ENCODE measurements at places on chromosomes 4 and X.
A peak's percentile ranks its signal among the peaks of the same experiment; 100 is the strongest.

DNA sequence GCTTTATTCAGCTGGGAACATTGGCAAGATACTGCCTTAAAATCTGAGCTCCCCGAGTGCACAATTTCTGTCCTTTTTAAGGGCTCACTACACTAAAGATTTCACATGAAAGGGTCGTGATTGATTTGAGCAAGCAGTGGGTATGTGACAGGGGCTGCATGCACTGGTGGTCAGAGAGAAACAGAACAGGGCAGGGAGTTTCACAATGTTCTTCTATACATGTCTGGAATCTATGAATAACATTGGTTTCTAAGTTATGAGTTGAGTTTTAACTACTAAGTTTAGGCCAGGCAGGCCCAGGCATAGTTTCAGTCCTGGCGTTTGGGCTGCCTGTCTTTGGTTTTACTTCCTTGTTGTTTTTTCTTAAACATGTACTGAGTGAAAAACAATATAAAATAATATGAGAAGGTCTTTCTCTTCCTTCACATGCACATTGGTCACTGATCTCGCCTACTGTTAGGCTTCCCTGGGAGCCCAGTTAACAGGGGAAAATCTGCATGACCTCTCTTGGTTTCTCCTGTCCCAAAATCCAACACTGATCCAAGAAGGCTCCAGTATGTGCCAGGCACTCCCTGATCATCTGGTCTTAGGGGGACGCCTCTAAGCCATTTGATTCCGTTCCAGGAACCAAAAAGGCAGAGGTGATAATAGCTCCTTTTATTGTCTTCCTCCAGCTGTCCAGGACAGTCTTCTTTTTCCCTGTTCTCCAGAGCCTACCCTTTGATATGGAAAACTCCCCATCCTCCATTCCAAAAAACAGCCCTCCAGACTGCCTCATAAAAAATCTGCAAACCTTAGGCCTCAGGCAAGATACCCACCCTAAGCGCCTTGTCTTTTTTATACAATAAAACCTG is at the start of gene UGT2B17:
UGT2B17 (minus strand) TSS at position 51 of the 854 bp plus-strand sequence. CDS start 7,838 bp downstream, outside the sequence.
- DNase-seq: no peak

DNA sequence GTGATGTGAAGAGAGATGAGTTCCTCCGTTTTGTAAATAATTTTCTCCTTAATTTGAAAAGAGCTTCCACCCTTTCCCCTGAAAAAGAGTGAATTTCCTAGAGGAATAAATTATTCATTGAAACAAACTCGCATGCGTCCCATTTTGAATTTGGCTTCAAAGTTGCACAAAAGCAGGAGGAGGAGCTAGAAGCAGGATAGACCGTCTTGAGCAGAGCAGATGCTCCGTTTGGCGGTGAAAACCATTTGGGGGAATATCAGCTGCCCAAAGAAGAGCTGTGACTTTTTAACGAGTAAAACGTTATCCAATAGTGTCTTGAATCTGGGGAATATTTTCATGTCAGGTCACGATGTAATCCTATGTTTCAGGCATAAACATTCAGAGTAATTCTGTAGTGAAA is 42.0 kb downstream of the FAM149A start:
- no peak for DNase-seq

DNA sequence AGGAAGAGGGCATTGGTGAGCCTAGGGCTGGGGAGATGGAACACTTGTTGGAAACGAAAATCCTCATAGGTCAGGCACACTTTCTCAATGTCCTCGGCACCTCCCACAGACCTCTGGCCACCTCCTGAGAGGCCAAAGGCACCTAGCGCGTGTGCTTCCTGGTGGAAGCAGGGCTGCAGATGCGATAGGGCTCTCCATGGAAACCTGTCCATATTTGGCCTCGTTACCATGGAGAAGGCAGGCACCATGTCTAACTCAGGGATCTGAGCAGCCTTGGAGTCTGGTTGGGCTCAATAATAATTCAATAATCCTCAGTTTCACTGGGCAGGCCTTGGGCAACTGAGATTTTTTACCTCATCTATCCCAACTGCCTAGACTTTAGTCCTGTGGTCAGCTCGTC is 58.3 kb downstream of the RAI2 start:
- no peak for DNase-seq

GRCh38 chr4:109947918-109948317 is 35.2 kb downstream of the EGF start:
- DNase-seq: no peak

DNA sequence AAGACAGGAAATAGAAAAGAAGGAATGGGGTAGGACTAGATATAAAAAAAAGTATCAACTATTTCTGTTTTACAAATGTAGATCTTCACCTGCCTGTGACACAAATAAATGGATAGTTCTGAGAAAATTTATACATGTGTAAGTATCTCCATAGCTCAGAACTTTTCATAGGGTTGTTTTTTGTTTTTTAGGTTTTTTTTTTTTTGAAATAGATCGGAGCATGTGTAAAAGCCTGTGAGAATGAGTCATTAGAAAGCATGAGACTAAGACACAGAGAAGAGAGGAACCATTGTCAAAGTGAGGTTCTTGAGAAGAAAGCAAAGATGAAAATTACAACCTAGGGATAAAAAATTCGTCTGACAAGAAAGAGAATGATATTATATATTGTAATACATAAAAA is 481.6 kb downstream of the PABPC4L start:
- no peak for DNase-seq

- no peak for DNase-seq
Observed at GRCh38 chr4:144565527-144566195, 80.3 kb upstream of the HHIP start.

GRCh38 chr4:113675731-113676697 is 85.5 kb downstream of the CAMK2D start:
- DNase-seq: no peak

GRCh38 chr4:7983296-7983695 is 43.6 kb upstream of the AFAP1 start:
- no peak for DNase-seq

DNA sequence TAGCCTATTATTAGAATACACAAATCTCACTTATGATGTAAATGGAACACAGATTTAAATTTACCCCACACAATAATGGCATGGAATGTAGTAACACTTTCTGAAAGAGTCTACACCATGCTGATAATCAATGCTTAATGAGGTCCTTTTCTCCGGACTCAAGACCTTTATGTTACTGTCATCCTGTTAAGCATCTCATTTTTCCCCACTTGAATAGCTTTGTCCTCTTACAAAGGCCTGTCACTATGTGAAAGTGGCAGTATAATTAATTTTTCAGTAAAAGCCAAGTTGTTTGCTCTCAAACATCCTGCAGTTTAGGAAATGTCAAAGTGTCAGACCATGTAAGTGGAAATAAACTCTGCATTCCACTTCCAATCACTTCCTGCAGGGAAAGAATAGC is 96.4 kb downstream of the GPC3 start:
- DNase-seq: no peak

DNA sequence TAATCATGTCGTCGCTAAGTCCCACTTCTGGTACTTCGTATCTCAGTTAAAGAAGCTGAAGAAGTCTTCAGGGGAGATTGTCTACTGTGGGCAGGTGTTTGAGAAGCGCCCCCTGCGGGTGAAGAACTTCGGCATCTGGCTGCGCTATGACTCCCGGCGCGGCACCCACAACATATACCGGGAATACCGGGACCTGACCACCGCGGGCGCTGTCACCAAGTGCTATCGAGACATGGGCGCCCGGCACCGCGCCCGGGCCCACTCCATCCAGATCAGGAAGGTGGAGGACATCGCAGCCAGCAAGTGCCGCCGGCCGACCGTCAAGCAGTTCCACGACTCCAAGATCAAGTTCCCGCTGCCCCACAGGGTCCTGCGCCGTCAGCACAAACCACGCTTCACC is 11.3 kb downstream of the PNCK start:
- DNase-seq: peak; percentile 55

DNA sequence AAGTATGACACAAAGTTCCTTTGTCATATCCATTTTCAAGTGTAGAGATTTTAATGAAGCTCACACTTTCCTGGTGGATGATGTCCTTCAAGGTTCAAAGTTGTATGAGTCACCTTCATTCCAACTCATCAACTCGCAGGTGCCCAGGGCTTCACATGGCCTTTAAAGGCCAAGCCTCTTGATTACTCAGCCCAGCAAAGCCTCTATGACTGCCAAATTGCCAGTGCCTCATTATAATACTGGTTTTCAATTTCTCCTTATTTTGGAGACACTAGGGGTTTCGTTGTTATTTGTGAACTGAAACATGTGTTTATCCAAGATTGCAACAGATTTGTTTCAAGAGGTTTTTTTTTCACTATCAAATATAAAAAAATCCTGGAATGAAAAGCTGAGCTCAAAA is 45.9 kb upstream of the PPP3CA start:
- no peak for DNase-seq

- no peak for DNase-seq
Observed at GRCh38 chrX:53471346-53471745, 37.2 kb upstream of the HSD17B10 start.

DNA sequence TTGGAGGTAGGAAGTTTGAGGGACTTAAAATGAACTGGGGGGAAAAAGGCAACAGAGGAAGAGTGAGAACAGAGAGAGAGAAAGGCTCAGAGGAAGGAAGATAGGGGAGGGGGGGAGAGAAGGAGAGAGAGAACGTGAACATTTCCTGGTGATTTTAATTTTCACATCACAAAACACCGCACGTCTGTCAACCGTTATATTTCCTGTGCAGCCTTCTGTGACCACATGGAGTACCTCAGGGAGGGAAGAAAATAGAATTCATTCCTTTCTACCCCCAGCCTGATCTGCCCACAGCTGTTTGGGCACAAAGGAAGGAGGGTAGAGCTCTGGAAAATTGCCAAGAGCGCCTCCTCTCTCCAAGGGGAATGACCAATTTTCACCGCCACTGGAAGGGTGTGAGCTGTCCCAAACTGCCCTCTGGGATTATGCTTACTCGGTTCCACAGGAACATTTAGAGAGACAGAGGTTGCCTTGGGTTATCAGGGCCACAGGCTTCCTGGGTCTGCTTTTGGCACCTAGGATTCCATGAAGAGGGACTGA is 135.7 kb upstream of the MAMLD1 start:
- DNase-seq: no peak

DNA sequence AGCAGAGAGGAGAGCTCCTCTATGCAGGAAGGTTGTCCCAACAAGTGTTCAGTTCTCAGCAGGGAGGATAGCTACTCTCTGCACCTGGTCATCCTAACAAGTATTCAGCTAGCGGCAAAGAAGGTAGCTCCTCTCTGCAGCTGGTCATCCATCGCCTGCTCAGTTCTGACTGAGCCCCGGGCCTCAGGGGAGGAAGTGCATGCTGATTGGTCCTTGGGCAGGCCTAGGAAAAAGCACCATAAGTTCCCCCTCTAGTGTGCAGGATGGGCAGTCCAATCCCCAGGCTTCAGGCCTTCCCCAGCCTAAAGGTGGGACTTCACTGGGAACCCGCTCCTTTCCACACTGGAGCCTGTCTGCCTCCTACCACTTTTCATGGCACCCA is 4.4 kb upstream of the FBXW7 start:
- no peak for DNase-seq

GRCh38 chr4:26779674-26780073 is 81.0 kb upstream of the STIM2 start:
- DNase-seq: no peak

DNA sequence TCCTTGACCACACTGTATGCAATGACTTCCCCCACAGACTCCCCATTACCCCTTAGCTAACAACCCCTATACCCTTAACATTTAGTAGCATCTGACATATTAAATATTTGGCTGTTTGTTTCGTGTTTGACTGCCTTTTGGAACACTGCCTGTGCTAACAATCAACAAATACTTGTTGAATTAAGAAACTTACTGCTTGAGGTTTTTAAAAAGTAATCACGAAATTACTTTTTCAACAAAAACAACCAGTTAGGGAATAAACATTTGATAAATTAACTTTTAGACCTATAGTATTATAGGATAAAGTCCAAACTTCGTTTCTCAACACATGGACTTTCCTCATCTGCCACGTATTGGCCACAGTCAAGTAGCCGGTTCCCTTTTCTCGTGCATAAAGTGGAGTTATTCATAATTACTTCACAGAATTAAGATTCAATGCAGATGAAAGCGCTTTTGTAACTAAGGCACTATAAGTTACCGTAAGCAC is 555 bp upstream of the ELMOD2 start:
- DNase-seq: no peak

GRCh38 chrX:48531358-48531959 is 8.1 kb upstream of the TBC1D25 start:
- DNase-seq: no peak

GRCh38 chr4:119581190-119581873 is 47.3 kb downstream of the PDE5A start:
- DNase-seq: no peak

GRCh38 chr4:185589067-185589836 is 53.9 kb upstream of the PDLIM3 start:
- no peak for DNase-seq

DNA sequence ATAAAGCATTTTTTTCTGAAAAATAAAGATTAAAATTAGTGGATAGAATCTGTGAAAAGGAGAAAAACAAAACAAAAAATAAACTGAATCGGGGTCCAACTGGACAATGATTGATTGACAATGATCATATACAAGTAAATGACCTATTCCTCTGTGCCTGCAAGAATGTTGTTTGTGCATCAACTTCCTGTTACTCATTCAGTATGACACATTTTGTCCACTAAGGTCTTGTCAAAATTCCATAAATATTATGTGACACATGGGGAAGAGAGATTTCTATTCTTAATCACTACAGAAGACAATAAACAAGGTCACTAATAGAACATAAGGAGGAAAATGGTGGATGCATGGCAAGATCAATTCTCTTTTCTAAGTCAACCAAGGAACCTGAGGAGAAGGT is 54.9 kb downstream of the F8 start:
- no peak for DNase-seq

All from naive thymus-derived CD8-positive, alpha-beta T cell (primary cell).